Stimulated activated CD8-positive, alpha-beta memory T cell treated with anti-CD3 and anti-CD28 coated beads, Interleukin-4, amount 100 ng/mL, for 24 hours (primary cell): ENCODE measurements at places on chromosomes 2 and 18.

DNA sequence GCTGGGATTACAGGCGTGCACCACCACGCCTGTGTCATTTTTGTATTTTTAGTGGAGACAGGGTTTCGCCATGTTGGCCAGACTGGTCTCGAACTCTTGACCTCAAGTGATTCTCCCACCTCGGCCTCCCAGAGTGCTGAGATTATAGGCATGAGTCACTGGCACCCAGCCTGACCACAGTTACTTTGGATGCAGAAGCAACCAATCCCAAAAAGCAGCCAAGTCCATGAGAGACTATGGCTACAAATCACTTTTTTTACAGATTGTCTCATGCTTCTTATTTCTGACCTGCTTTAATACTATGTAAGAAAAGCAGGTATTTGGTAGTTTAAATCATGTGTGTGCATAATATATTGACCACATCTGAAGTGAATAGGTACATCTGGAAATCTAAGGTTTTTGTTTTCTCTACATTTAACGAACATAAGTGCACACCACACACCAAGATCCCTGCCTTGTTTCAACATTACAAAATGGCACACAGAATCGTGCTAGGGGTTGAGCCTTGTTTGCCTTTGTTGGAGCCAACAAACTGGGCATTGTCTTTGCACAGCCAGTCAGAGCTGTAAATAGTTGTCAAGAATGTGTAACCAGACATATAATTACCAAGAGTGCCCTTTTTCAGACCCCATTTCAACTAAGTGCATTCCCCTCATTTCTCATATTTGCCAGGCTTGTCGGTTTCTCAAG, 18.3 kb upstream of the MAP4K4 start:
- DNase-seq = no peak

GRCh38 chr2:216348756-216349308, 23.5 kb downstream of the MARCHF4 start:
- no peak for DNase-seq

- no peak for DNase-seq
These were observed 71.9 kb upstream of the LYPD6 start for GRCh38 chr2:149258531-149258930.

DNA sequence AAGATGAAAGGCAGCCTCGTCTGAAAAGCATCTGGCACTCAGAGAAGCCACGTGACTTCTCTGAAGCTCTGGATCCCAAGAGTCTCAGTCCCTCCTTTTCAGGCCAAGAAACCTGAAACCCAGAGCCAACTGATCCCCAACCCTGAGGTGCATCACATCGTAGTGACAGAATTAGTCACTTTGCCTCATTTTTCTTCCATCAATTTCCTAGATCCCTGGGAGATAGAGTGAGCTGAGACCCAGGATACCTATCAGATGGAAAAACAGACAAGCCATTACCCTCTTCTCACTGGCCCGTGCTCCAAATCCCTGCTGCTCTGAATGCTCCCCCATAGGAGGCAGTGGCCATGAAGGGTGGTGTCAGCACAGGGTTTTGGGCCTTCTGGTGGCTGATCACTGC, 113.1 kb downstream of the ALK start:
- DNase-seq = no peak

DNA sequence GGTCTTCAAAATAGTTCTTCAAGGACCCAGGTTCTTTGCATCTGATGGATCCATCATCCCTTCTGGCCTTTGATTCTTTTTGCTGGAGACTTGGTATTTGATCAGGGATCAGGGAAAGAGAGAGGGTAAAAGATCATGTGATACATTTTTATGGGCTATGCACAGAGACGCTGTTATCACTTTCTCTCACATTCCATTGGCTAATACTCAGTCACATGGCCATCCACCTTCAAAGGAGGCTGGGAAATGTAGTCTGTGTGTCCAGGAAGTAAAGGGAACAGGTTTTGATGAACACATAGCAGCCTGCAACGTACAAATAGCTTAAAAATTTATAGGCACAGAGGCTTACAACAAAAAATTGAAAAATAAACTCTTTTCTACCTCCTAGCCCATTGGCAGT, 629.6 kb upstream of the FANCL start:
- no peak for DNase-seq

GRCh38 chr18:79625195-79625923, 54.2 kb upstream of the CTDP1 start:
- no peak for DNase-seq

GRCh38 chr18:46733872-46734271, 23.0 kb downstream of the ST8SIA5 start:
- DNase-seq = no peak
